Activated naive CD8-positive, alpha-beta T cell treated with anti-CD3 and anti-CD28 coated beads for 36 hours (primary cell): ENCODE measurements at places on chromosomes 5 and 9.
A peak's percentile ranks its signal among the peaks of the same experiment; 100 is the strongest.

GRCh38 chr5:54669285-54669684, 151.7 kb downstream of the SNX18 start:
- H3K27ac ChIP-seq: no peak overlapping the region
- H3K27me3 ChIP-seq: no peaks in the 10 kb centered on the region
- DNase-seq: no peak
- peaks cover 3% of the 10 kb centered on the region for H3K36me3 ChIP-seq
- H3K4me3 ChIP-seq: no peak overlapping the region

DNA sequence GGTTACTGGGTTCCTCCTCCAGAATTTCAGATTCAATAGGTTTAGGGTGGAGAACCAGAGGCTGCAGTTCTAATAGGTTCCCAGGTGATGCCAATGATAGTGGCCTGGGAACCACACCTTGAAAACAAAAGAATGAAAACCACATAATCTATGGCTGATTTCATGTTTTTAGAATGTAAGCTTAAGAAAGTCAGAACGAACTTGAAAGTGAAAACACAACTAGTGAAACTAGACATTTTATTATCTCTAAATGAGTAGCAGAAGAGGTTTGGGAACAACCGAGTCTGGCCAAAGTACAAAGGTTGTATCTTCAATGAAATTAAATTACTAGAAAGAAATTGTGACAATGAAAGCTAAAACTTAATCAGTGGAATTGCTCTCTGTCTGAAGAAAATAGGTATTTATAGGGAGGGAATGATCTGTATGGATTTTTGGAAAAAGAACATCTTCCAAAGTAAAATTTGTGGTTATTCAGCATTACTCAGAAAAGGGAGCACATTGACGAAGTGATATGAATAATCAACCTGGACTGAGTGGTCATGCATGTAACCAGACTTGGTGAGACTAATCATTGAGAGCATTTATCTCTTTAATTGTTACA, 24.9 kb upstream of the CEP120 start:
- no peaks in the 10 kb centered on the region for H3K36me3 ChIP-seq
- no peak overlapping the region for H3K4me3 ChIP-seq
- H3K27ac ChIP-seq: peak overlapping the region; percentile 50
- peaks cover 12% of the 10 kb centered on the region for H3K27me3 ChIP-seq
- peaks cover 19% of the 10 kb centered on the region for H3K4me1 ChIP-seq

- no peak for DNase-seq
- H3K4me1 ChIP-seq: no peaks in the 10 kb centered on the region
- H3K27me3 ChIP-seq: no peaks in the 10 kb centered on the region
- H3K36me3 ChIP-seq: no peaks in the 10 kb centered on the region
Observed at GRCh38 chr5:26563979-26564378, 474.4 kb downstream of the CDH9 start.

- H3K4me1 ChIP-seq: no peaks in the 10 kb centered on the region
- DNase-seq: no peak
- no peaks in the 10 kb centered on the region for H3K27me3 ChIP-seq
- H3K4me3 ChIP-seq: no peak overlapping the region
- H3K36me3 ChIP-seq: no peaks in the 10 kb centered on the region
Observed at GRCh38 chr9:73916016-73916673, 581.0 kb upstream of the RORB start.

GRCh38 chr9:91419222-91420191, 4.1 kb downstream of the NFIL3 start:
- peaks cover 54% of the 10 kb centered on the region for H3K4me1 ChIP-seq
- no peak overlapping the region for H3K4me3 ChIP-seq
- DNase-seq: no peak
- no peak overlapping the region for H3K27ac ChIP-seq

DNA sequence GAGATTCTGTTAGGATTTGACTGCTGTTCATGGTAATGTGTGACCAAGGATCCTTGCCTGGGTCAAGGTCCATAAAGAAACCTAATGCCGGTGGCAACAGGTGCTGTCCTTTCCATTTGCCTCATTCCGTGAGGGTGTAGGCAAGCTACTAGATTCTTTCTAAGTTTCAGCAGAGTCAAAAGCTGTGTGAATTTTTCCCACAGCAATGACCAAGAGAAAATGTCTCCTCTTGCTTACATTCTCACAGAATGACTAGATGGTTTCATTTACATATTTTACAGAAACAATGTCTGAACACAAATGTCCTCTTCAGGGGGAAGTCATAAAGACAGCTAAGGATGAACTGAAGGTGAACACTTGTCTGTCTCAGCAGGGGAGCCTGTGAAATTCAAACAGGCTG, 75.3 kb upstream of the SV2C start:
- no peaks in the 10 kb centered on the region for H3K4me1 ChIP-seq
- peaks cover 1% of the 10 kb centered on the region for H3K36me3 ChIP-seq
- peaks cover 23% of the 10 kb centered on the region for H3K27me3 ChIP-seq
- DNase-seq: no peak
- no peak overlapping the region for H3K4me3 ChIP-seq

GRCh38 chr9:33011831-33012230, 10.4 kb upstream of the APTX start:
- no peaks in the 10 kb centered on the region for H3K36me3 ChIP-seq
- no peak overlapping the region for H3K4me3 ChIP-seq
- H3K4me1 ChIP-seq: no peaks in the 10 kb centered on the region
- no peak for DNase-seq
- H3K27ac ChIP-seq: no peak overlapping the region
- H3K27me3 ChIP-seq: no peaks in the 10 kb centered on the region

- H3K4me3 ChIP-seq: no peak overlapping the region
- H3K36me3 ChIP-seq: no peaks in the 10 kb centered on the region
- H3K27ac ChIP-seq: no peak overlapping the region
- DNase-seq: no peak
- H3K4me1 ChIP-seq: no peaks in the 10 kb centered on the region
Observed at GRCh38 chr9:130399768-130400167, 45.0 kb upstream of the ASS1 start.

GRCh38 chr5:170513856-170514525, 10.2 kb downstream of the KCNIP1 start:
- no peak overlapping the region for H3K4me3 ChIP-seq
- no peaks in the 10 kb centered on the region for H3K27me3 ChIP-seq
- H3K4me1 ChIP-seq: no peaks in the 10 kb centered on the region
- no peaks in the 10 kb centered on the region for H3K36me3 ChIP-seq
- H3K27ac ChIP-seq: no peak overlapping the region

DNA sequence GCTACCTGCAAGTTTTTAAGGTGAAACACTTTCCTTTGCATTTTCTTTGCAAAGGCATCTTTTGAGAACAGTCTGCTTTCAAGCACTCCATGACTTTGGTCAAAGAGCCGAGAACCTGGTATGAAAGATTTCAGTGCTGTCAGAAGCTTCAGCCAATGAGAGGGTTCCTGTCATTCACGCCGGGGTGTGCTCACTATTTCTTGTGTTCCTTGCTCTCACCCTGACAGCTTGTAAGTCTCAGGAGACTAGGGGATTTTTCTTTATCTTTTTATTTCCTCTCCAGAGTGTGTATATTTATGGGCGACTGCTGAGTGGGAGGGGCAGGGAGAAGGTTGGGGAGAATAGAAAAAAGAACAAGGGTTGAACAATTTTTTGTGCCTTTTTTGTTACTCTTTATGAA, 334.0 kb downstream of the PSAT1 start:
- H3K36me3 ChIP-seq: no peaks in the 10 kb centered on the region
- H3K4me1 ChIP-seq: no peaks in the 10 kb centered on the region
- H3K27ac ChIP-seq: no peak overlapping the region
- no peak for DNase-seq
- no peak overlapping the region for H3K4me3 ChIP-seq
